ENCODE measurements at places on chromosomes 13 and 19. TPM values are rescaled to one million over a fixed set of nuclear protein-coding genes. Genes with fewer than 3 reads are reported as not detected.

The USF2 gene
- 33.9 TPM for total RNA-seq

DNA sequence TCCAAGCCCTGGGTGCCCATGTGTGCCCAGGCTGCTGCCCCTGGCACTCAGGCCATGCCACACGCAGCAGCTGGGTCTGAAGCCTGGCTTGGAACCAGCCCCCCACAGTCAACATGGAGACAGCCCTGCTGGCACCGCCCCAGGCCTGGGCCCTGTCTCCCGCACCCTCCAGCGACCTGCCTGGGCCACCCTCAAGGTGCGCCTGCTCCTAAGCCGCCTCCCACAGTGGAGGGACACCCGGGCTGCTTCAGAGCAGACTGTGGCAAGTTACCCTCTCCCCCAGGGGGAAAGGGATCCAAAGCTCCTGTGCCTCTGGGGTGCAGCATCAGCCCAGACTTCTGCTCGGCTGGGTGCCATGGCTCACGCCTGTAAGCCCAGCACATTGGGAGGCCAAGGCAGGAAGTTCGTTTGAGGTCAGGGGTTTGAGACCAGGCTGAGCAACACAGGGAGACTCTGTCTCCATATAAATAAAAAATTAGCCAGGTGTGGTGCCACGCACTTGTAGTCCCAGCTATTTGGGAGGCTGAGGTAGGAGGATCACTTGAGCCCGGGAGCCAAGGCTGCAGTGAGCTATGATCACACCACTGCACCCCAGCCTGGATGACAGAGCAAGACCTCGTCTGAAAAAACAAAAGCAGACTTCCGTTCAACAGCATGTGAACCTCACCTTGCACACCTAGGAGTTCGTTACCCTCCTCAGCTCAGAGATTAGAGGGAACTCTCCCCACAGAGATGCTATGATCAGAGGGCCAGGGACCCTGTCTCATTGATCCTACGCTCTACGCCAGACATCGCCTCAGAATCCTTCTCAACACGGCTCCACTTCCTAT lies 15.6 kb downstream of the ELL start:
- no peak for DNase-seq

The KLK7 gene
- total RNA-seq = not detected

The SPRY2 gene
- total RNA-seq = 31.8 TPM

GRCh38 chr13:107234319-107235073 lies 666.6 kb upstream of the ARGLU1 start:
- DNase-seq = no peak

The NRTN gene
- not detected for total RNA-seq

- peak; percentile 57 for DNase-seq
Observed at GRCh38 chr19:50921426-50922316, 10.5 kb upstream of the KLK4 start.

The ZIM2 gene
- 0.24 TPM for total RNA-seq

DNA sequence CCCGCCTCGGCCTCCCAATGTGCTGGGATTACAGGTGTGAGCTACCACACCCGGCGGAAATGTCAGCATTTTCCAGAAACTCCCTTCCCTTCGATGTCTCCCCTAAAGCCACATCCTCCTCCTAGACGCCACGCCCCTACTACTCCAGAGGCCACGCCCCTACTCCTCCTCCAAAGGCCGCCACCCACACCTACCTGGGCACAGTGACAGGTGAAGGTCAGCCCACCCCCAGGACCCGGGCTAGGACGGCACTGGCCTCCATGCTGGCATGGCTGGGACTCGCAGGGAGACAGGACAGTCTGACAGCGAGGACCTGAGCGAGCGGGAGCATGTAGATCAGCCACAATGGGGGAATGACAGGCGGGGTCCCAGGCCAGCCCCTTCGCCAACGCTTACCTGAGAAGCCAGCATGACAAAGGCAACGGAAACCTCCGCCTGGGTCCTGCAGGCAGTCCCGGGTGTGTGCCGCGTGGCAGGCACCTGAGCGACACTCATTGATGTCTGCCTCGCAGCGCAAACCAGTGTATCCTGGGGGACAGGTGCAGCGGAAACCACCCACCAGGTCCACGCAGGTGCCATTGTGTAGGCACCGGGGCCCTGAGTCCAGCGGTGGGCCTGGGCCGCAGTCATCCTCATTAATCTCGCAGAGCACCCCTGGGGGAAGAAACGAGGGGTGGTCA lies 22.0 kb downstream of the NOTCH3 start:
- DNase-seq = no peak

DNA sequence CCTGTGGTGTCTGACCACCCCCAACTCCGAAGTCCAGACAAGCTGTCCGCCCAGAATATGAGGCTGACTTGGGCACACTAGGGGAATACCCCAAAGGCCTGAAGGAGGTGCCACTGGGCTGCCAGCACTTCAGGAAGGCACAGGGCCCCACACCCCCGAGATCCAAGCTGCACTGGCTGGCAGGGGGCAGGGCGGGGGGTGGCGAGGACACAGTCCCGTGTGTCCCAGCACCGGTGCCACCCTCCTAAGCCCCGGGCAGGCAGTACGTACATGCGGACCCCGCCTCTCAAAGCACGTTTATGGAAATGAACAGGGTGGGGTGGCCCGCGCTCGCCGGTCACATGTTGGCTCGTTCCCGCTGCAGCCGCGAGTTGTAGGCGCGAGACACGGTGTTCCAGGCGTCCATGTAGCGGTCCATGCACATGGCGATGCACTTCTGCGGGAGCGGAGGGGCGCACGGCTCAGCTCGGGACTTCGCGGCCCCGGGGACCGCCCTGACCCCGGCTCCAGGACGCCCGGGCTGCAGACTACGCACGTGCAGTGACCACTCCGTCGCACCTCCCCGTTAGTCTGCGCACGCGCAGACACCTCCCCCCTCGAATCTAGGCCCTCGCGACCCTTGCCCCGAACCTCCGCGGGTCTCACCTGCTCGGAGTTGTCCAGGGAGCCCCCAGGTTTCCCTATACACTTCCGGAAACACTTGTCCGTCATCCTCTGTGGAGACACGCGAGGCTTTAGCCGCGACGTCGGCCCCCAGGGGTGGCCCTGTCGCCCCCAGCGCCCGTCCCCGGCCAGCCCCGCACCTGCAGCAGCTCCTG lies 566 bp downstream of the TIMM13 start:
- peak; percentile 33 for DNase-seq

DNA sequence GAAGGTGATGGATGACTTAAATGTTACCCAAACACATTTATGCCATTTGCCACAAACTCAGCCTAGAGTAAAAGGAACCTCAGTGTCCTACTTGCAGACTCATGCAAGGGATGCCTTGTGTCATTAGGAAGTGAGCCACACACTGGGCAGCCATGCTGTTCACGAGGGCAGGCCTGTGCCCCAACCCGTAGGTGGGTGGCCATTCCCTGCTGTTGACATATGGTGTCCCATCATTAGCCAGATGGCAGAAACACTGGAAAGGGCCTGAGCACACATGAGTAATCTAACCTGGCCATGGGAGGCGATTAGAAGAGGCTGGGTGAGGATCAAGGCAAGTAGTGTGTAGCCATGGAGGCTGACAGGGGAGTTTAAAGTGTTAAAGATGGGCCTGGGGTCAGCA lies 9.7 kb upstream of the LRCH1 start:
- no peak for DNase-seq

The UPK1A gene
- 0.29 TPM for total RNA-seq

The KLHL1 gene
- not detected for total RNA-seq

DNA sequence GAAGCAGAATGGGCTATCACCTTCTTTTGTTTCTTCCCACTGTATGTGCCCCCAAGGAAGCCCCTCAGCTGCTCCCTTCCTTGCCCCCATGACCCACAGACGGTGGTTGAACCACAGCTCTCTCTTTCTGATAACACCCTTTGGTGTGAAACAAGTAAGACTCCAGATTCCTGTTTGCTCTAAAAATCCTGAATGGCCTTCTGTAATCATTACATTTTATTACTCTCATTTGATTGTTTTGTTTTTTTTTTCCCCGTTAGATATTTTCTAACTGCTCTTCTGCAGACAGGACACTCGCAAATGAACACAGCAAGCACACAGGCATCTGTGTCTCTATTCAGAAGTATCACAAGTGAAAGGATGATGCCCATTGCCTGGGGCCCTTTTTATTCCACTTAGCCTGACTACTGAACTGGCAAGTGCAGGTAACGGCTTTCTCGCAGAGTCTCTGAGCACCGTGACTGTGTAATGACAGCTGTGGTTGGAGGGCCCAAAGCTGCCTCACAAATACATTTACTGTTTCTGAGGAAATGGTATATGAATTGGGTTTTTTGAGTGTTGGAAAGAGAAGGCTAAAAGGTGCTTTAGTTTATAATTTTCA lies 59.3 kb downstream of the OXGR1 start:
- no peak for DNase-seq

The HRC gene
- under 0.01 TPM for total RNA-seq

The ZNF17 gene
- 9.9 TPM for total RNA-seq

DNA sequence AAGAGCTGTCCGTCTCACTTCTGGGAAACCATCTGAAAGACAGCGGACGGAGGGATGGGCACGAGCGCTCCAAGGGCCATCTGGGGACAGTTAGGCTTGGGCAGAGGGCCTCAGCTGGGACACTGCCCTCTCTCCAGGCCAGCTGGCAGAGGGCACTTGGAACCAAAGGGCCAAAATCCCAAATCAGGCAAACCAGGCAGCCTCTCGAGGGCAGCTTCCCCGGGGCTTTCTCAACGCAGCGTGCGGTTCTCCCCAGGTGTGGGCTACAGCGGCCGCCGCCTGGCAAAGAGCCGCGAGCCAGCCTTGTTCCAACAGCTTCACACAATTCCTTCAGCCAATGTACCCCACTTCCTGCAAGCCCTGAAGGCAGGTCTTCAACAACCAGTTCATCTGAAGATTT lies 5.0 kb downstream of the MLLT1 start:
- DNase-seq = peak; percentile 27

DNA sequence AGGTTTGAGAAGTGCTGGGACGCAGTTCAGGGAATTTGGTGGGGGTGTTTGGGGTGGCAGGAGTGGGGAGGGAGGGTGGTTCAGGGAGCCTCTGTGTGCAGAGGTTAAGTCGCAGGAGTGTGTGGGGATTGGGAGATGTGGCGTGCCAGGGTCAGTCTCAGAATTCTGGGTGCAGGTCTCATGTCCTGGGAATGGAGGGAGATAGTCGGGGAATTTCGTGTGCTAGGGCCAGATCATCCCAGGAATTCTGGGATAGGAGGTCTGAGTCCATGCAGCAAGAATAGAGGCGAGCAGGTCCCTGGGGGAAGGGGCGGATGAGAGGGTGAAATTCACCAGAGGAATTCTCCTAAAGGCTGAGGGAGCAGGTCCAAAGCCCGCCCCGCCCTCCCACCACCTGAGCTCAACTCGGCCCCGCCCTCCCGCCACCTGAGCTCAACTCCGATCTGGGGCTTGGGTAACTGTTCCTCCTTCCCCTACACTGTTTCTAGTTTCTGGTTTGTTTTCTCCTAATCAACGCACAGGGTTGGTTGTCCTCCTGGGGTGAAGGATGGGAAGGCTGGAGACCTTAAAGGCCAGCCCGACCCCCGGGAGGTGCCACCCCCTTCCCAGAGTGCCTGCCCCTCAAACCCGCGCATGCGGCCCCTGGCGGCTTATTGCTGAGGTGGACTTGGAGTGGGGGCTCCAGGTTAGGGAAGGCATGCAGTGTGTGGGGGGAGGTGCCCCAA lies 15.2 kb downstream of the KCNC3 start:
- DNase-seq = no peak

The ZNF534 gene
- total RNA-seq = not detected

DNA sequence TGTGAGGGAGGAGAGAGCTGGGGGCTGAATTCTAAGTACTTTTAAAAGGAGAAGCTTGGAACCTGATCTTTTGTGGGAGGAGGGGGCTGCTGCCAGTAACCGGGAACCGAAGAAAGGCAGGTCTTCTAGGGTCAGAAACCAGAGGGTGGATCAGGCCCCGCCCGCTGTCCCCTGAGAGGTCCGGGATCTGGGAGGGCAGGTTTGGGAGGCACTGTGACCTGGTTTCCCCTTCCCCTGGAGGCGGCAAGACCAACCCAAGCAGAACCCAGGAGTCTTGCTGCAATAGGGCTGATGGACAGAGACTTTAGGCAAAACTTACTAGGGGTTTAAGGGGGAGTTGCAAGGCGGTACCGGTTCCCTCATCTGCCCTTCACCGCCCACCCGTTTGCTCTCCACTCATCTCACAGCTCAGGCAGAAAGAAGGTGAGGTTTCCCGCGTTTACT lies 707 bp upstream of the KLK8 start:
- no peak for DNase-seq

DNA sequence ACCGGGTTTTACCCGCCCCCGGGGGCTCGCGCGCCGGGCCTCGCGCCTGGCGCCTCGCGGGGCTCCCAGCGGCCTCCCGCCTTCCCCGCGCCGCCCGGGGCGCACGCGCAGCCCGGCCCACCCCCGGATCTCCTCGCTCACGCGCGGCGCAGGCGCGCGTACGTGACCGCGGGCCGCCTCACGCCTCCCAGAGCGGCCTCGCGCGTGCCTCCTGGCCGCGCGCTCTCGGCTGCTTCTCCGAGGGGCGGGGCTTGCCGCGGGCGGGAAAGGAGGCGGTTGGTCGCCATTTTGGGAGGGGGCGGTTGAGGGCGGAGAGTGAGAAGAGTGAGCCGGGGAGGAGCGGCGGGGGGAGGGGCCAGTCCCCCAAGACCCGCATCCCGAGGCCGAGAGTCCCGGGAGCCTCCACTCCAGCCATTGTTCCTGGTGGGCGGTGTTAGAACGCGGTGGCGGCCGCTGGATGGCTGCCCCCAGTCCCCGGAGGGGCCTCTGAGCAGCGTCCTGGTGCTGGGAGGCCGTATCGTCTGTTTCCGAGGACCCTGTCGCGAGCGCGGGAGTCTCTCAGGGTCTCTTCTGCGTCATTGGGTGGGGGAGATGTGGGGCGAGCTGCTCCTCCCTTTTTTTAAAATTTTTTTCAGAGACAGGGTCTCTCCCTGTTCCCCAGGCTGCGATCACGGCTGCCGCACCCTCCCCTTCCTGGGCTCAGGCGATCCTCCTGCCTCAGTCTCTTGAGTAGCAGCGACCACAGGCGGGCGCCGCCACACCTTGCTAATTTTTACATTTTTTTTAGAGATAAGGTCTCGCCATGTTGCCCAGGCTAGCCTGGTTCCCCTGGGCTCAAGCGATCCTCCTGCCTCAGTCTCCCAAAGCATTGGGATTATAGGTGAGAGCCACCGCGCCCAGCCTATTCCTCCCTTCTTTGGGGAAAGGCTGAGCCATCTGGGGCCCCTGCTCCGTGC lies at the start of gene ZNF541:
ZNF541 (minus strand) TSS at position 78 of the 956 bp plus-strand sequence. CDS start 17,292 bp downstream, outside the sequence.
- no peak for DNase-seq

The RXFP2 gene
- 1.2 TPM for total RNA-seq

DNA sequence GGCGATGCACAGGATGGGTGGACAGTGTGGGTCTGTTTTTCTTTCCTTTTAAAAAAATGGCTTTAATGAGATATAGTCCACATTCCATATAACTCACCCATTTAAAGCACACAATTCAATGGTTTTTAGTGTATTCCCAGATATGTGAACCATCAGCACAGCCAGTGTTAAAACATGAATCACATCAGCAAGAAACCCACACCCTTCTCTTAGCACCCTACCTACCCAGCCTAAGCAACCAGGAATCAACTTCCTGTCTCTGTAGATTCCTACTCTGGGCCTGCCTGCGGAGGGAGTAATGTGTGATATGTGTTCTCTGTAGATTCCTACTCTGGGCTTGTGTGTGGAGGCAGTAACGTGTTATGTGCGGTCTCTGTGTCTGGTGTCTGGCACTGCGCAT lies 11.9 kb downstream of the TMEM255B start:
- no peak for DNase-seq
